ENCODE measurements at places on chromosomes 16 and 17. TPM values are rescaled to one million over a fixed set of nuclear protein-coding genes. Genes with fewer than 3 reads are reported as not detected.

The GABARAP gene
- 355 TPM for total RNA-seq

The EPOP gene
- 4.3 TPM for total RNA-seq

The KRTAP3-1 gene
- total RNA-seq: not detected

The ZSCAN10 gene
- total RNA-seq: not detected

The NLRC3 gene
- total RNA-seq: not detected

The INCA1 gene
- 0.32 TPM for total RNA-seq

The TMC7 gene
- total RNA-seq: 0.25 TPM

The SBK1 gene
- not detected for total RNA-seq

The CCDC144A gene
- 3.5 TPM for total RNA-seq

The KCNH4 gene
- not detected for total RNA-seq

The AIPL1 gene
- not detected for total RNA-seq

The HOXB4 gene
- total RNA-seq: 2.2 TPM

The STH gene
- total RNA-seq: not detected

The BRCA1 gene
- total RNA-seq: 13.6 TPM

The DNAJA3 gene
- 47.2 TPM for total RNA-seq

The HID1 gene
- not detected for total RNA-seq

The WRAP53 gene
- 1.6 TPM for total RNA-seq

The GAN gene
- total RNA-seq: 5.7 TPM

The CPHXL2 gene
- not detected for total RNA-seq

The HES7 gene
- not detected for total RNA-seq

The BAIAP3 gene
- total RNA-seq: 0.86 TPM

The ZNF287 gene
- 11.7 TPM for total RNA-seq

The PRAC2 gene
- total RNA-seq: not detected

The AOC2 gene
- 0.13 TPM for total RNA-seq

The SLC25A11 gene
- 131 TPM for total RNA-seq

The AOC3 gene
- total RNA-seq: not detected

The HOXB7 gene
- 7.1 TPM for total RNA-seq

The ITGB4 gene
- total RNA-seq: not detected

The MYH8 gene
- total RNA-seq: not detected

The OSBPL7 gene
- total RNA-seq: 5.0 TPM

All from GM23248 (cell line).